ENCODE measurements at places on chromosomes 11 and 22.

DNA sequence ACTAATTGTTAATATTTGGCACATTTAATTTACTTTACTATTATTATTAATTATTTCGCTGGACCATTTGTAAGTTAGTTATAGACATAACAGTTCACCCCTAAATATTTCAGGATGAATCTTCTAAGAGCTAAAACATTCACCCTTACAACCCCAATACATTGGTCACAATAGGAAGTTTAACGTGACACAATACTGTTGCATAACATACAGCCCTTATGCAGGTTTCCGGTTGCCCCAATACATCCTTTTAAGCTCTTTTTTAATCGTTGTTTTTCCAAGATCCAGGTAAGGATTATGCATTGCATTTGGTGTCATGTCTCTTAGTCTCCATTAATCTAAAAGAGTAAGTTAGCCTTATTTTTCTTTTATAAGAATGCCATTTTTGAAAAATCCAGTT lies 71.2 kb downstream of the HSD17B12 start:
- no peak for DNase-seq

DNA sequence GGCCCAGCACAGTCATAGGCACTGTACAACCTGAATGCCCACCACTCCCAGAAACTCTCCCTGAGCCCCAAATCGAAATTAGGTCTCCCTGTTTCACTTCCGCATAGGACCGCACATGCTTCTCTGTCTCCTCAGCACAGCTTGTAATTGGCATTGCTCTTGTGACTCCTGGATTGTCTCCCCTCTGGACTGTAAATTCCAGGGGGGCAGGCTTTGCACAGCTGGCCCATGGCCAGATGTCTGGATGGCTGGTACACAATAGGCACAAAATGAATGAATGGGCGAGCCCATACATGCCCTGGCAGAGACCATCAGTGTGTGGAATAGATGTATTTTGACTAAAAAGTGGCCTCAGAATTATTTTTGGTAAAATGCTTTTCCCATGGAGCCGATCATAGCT lies 63.3 kb upstream of the PHF21B start:
- no peak for DNase-seq

DNA sequence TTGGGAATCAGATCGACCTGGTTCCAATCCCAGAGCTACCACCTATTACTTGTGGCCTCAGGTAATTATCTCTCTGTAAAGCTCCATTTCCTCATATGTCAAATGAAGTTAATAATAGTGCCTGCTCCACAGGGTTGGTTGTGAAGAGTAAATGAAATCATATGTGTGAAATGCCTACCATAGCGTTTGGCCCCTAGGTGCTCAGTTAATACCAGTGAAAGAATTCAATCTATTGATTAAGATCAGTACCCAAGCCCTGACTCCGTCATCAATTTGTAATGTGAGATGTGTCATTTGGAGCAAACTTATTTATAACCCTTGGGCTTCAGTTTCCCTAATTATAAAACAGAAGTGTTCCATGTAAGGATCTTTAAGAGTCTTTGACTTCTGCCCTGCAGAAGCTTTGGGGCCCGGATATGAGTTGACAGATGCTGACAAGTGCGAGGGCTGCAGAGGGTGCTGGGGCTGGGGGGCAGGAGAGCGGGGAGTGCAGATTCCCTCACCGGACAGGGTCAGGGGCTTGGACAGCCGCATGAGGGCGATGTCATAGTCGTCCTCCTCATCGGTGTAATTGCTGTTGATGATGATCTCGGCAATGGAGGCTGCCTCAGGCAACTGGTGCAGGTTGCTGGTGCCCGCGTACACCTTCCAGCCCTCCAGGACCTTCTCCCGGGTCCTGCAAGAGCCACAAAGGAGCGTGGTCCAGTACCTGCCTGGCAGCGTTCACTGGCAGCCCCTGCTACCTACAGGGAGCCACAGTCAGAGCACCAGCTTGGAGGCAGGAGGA lies 20.9 kb downstream of the TMPRSS13 start:
- no peak for DNase-seq

- DNase-seq = no peak
Measured at GRCh38 chr11:121441521-121441920, 10.6 kb upstream of the SORL1 start.

DNA sequence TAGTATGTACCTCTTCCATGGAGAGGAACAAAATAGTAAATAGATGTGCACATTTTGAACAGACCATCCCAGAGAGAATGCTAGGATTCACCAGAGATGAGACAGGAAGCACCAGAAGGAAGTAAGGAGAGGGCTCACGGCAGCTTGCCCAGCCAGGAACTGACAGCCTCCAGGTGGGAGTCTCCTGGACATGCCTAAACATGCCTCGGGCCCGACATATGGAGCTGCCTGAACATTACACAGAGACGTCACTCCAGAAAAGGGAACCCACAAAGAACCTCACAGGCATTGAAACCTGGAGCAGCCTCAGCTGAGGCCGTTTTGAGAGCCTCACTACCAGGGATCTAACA lies 67.4 kb downstream of the BRD1 start:
- no peak for DNase-seq

DNA sequence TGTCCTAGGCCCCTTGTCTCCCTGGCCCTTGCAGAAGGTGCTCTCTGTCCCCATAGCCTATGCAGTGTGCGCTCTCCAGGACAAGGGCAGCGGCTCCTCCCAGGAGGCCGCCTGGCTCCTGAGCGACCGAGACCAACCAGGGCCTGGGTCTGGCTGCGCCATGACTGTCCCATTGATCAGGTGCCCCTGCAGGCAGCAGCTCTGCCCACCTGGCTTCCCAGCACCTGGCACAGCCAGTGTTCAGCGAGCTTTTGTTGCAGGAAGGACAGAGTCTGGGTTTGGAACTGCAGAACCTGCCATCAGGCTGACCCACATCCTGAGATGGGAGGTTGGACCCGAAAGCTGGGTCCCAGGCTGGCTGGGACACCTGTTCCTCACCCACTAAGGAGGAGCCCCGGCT lies 1001.1 kb downstream of the BRD1 start:
- no peak for DNase-seq

DNA sequence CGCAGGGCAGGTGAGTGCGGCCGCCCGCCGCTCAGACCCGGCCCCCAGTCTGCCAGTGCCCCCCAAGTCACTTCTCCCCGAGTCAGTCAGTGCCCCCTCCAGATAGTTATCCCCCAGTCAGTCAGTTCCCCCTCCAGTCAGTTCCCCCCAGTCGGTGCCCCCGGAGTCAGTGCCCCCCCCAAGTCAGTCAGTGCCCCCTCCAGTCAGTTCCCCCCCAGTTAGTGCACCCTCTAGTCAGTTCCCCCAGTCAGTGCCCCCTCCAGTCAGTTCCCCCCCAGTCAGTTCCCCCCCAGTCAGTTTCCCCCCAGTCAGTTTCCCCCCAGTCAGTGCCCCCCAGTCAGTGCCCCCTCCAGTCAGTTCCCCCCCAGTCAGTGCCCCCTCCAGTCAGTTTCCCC lies 411 bp downstream of the PPP6R2 start:
- no peak for DNase-seq

DNA sequence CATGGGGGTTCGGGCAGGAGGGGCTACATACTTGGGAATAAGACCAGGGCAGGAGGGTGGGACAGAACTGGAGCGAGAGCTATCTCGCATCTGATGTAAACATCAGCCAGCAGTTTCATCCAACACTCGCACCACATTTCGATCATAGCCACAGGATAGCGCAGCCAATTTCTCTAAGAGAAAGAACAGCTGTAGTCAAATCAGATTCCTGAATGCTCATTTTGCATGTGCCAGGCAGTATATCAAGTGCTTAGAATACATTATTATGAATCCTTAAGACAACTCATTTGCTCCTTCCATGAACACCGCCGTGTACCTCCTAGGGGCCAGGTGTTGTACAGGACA lies 14.5 kb downstream of the DGCR2 start:
- DNase-seq = no peak

DNA sequence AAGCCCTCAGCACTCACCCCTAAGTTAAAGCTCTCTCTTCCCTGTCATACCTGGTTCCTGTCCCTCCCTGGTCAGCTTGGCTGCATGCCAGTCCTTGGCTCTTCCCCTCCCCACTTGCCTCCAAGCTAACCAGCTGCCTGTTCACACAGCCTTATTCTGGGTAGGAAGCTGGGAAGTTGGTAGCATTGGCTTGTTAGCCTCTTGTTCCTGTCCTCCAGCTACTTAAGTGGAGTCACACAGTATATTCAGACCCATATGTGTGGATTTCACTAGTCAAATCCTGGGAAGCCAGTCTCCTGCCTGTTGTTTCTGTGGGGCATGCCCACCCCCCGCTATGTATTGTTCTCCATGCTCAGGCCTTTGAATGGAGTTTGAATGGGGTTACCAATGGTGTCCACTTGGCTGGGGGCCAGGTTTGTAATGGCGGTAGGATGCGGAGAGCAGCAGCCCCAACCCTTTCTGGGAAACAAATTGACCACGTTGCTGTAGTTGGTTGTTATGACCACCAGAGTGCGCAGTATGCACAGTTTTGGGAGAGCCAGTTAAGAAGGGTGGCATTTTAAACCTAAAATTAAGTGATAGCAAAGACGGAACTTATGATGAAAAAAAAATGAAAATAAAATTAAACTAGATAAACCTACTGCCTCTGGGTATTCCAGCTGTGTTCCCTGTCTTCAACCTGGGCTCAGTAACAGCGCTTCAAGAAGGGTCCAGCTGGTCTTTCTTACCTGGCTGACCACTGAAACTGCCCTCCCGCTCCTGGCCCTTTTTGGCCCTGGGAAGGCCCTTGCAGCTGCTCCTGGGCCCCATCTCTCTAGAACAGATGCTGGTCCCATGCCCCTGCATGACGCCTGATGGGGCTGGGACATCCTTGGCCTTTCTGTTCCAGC lies 10.7 kb upstream of the RPS3 start:
- DNase-seq = peak; percentile 34

DNA sequence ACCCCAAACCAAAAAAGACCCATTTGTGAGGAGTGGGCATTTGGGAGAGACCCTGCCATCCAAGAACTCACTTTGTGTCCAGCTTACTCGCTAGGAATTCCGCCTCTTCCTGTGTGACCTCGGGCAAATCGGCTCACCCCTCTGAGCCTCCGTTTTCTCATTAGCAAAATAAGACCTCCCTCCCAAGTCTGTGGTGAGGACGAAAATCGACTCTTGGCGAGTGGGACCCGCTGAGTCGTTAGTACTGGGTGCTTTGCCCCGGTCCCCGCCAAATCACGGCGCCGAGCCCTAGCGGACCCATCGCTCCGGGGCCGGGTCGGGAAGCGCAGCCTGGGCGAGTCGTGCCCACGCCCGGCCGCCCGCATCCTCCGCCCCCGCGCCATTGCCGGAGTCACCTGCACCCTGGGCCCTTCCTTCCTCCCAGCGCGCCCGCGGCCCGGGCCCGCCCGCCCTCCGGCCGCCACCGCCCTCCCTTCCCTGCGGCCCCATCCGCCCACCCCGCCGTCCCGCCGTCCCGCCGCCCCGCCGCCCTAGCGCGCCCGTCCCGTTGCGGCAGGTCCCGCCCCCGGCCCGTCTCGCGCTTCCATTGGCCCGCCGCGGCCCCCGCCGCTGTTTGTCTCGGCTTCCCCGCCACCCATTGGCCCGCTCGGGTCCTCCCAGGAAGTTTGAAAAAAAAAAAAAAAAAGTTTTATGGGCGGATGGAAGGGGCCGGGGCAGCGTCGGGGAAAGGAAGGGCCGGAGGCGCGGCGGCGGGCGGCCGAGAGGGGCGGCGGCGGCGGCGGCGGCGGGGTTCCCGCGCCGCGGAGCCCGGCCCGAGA lies 48.9 kb downstream of the TRIOBP start:
- DNase-seq = peak; percentile 69

GRCh38 chr11:82046778-82047177 lies 686.9 kb downstream of the FAM181B start:
- DNase-seq = no peak

DNA sequence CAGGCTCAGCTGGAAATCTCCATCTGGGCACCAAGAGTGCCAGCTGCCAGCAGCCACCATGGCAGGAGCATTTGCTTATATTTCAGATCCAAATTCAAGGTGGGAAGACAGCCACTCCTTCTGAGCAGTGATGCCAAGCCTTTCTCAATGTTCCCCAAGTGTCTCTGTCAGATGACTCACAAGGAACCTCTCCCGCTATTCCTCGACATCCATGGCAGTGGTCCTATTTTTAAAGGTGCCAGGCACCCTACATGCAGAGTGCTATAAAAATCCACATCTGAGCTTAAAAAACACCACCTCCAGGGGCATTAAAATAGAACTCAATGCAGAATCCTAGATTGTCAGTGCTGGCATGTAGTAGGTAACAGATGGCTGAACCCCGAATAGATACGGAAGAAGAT lies 112.1 kb downstream of the SLC1A2 start:
- DNase-seq = no peak

GRCh38 chr11:85115798-85116197 lies 511.3 kb downstream of the DLG2 start:
- no peak for DNase-seq

- DNase-seq = peak; percentile 14
Measured at GRCh38 chr11:94602430-94603372, 35.5 kb downstream of the PIWIL4 start.

DNA sequence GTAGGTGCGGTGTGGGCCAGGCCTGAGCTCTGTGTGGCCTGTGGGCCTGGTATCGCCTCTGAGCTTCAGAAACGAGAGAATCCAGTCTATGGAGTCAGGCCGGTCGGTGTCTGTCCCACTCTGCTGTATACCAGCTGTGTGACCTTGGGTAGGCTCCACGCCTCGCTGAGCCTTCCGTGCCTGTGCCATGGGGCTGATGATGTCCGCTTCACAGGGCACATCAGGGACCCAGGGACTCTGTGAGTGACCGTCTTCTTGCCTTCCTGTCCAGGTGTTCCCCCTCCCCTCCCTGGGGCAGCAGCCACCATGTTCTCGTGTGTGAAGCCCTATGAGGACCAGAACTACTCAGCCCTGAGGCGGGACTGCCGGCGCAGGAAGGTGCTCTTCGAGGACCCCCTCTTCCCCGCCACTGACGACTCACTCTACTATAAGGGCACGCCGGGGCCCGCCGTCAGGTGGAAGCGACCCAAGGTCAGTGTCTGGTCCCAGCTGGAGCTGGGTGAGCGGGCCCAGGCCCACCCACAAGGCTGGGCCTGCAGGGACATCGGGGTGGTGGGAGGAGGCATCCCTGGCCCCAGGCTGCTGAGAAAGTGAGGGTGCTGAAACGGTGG lies 17.9 kb downstream of the CAPN5 start:
- no peak for DNase-seq

GRCh38 chr22:36292823-36293530 lies 40.0 kb downstream of the APOL1 start:
- no peak for DNase-seq

DNA sequence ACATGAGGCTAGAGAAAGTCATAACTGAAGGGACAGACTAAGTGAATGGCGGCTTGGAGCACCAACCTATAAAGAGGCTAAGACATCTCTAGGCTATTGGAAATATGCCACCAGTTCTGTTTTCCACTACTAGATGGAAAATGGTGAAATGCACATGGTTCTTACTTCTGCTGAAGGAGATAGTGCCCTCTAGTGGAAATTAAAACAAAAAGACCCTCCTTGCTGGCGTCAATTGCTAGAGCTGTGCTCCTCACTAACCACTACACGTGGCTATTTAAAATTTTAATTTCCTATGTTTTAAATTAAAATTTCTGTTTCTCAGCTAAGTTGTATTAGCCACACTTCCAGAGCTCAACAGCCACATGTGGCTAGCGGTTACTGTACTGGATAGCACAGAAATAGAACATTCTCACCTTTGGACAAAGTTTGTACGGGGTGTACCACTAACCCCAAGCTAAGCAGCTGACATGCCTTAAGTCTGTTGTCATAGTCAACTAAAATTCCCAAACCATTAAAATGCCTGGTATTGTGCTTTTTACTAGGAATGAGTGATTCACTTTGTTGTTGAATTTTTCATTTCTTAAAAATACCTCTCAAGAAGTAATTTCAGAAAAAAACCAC lies 34.1 kb upstream of the CALCA start:
- DNase-seq = no peak

GRCh38 chr11:59938132-59938531 lies at the start of gene OOSP1:
Gene OOSP1 (plus strand): TSS chr11:59938432. CDS start chr11:59938455, 23 bp downstream.
- no peak for DNase-seq

Data from stimulated activated CD8-positive, alpha-beta memory T cell treated with anti-CD3 and anti-CD28 coated beads, Interleukin-7, amount 100 ng/mL, for 1 hour (primary cell).